T-cell (primary cell): ENCODE measurements at places on chromosomes 7 and 10. TPM values are rescaled to one million over a fixed set of nuclear protein-coding genes. Genes with fewer than 3 reads are reported as not detected.

DNA sequence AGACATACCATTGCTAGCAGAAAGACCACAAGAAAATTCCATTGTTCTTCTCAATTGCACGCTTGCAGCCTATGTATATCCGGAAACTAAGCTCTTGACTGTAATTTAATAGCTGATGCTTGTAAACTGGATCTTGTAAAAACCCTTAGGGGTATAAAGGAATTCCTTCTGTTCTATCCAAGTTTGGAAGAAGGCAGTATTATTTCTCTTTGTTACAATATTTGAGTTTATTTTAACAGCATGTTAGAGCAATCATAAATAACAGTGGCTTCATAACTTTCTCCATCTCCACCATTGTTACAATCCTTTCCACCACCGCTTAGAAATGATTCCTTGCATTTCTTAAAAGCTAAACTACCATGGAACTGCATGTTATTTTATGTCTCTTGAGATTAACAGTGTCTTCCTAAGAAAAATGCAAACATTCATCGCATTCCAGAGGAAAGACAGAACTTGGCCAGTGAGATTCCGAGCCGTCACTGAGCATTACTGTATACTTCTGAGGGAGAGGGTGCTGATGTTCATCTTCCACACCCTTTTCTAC lies 92.5 kb downstream of the TRIL start:
- DNase-seq, result no peak

- DNase-seq, result no peak
These were observed 48.6 kb downstream of the PDSS1 start for GRCh38 chr10:26746061-26746460.

- no peak for DNase-seq
These were observed 25.5 kb upstream of the C10orf67 start for GRCh38 chr10:23370106-23370505.

WEE2 gene
- total RNA-seq, result not detected

DOCK1 gene
- 0.28 TPM for total RNA-seq
